Psoas muscle (tissue), 8 donors: ENCODE measurements at places on chromosomes 5 and 9.

GRCh38 chr5:126866851-126867636, 90.1 kb downstream of the LMNB1 start:
- no peak for DNase-seq

- DNase-seq: no peak
Observed at GRCh38 chr5:54704333-54704732, 186.8 kb downstream of the SNX18 start.

DNA sequence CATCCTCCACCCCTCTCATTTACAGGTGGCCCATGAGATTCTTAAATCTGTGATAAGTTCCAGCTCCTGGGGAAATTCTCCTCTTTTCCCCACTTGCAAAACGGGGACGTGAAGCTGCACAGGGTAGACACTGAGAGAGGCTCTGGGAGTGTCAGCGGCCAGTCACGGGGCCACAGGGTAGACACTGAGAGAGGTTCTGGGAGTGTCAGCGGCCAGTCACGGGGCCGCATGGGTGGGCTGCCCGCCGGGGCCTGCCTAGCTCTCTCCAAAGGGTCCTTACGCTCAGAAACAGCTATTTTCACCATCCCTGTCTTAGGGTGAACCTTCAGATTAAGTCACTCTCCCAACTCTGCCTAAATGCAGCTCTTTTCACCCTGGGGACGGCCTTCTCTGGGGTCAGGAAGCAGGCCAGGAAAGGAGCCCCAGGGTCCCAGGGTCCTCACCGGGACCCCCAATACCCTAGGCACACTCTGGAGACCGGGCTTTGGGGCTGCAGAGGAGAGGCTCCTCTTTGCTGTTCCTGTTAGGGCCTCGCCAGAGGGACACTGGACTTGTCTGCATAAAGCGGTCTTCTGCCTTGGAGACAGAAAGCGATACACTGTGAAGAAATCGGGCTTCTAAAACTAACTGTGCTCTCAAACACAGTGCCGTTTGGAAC, 1.5 kb downstream of the FAM78A start:
- DNase-seq: peak; percentile 61

DNA sequence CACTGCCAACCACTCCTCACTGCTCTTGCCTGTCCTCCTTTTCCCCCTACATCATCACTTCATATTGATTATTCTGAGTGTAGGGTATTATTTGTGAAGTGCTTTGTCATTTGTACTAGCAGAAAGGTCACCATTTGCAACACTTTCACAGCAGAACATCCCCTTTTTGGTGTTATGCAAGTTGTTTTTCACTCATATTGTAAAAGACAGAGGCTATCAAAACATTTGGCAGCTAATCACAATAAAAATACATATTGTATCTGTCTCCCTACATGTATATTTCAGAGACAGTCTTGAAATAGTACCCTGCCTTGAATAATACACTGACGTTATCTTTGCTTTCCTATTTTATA, 82.3 kb downstream of the ANXA1 start:
- DNase-seq: no peak

GRCh38 chr9:130824643-130825350, 10.3 kb upstream of the ABL1 start:
- DNase-seq: no peak

DNA sequence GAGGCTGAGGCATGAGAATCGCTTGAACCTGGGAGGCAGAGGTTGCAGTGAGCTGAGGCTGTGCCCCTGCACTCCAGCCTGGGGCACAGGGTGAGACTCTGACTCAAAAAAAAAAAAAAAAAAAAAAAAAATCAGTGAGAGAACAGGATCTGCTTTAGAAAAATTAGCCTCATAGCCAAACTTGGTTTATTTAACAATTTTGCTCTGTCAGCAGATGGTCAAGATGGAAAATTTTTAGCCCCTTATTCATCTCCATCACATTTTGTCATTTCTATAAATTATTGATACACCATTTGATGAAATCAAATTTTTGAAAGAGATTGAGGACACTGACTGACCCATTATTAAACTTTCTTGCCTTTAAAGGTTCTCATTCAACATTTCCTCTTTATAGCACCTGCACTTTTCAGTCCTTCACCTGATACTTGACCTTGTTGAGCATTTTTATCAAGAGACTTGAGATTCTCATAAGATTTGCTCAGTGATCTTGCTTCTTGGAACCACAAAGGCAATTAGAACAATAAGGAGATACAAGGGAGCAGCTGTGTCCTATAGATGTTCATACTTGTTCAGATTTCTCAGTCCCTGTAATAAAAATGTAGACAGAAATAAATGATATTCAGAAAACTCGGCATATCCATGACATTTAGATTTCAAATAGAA, 38.1 kb downstream of the LRRC70 start:
- DNase-seq: no peak

DNA sequence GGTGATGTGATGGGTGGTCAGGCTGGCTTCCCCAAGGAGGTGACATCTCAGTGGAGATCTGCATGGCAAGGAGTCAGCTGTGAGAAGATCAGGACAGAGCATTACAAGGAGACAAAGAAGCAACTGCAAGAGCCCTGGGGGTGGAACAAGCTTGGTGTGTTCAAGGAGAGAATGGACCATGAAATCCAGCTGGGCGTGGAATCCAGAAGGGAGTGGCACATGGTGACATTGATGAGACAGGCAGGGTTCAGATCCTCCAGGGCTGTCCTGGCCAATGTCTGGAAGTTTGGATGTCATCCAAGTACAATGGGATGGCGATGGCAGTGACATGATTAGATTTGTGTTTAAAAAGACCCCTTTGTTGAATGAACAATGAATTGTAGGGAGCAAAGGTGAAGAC, 175.6 kb downstream of the MACROH2A1 start:
- no peak for DNase-seq

GRCh38 chr5:155886311-155887031, 440.5 kb upstream of the SGCD start:
- DNase-seq: no peak

DNA sequence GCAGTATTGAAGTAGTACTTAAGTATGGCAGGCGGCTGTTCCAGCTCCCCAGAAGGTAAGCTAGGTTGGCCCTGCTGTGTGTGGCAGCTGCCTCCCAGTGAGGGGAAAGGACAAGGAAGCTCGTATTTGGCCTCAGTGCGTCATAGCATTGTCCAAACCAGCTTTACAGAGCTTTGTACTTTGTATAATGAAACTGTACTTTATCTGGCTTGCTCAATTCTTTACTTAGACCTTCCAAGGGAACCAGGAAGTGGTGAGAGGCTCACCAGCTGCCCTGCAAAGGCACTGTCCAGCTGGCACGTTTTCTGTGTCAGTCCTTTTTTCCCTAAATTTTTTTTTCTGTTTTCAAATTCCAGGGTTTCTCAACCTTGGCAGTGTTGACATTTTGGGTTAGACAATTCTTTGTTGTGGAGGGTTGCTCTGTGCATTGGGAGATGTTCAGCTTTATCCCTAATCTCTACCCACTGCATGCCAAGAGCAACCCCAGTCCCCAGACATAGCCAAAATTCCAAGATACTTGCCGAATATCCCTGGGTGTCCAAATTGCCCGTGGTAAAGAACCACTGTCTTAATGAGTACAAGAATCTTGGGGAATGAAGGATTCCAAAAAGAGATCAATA, 474.5 kb downstream of the LRRC70 start:
- peak; percentile 71 for DNase-seq

DNA sequence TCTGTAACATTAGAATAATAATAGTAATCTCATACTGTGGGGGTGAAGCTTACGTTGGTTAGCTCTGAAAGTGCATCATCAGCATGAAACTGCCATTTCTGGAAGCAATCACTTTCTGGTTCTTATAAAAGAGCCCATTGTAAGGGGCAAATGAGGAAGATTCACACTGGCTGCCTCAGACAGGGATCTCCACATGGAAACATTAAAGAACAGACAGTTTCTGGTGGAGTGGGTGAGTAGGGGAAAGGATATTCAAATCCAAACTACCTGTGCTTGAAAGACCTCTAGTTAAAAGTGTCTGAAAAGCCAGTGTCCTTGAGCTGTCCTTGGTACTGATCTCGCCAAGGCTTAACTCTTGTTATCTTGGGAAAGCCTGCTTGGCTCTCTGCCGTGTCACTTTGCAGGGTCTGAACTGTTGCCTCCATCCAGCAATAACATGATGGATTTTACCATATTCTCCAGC, 19.1 kb upstream of the SLC31A2 start:
- DNase-seq: no peak

GRCh38 chr5:19554524-19554923, 433.5 kb downstream of the CDH18 start:
- DNase-seq: no peak

DNA sequence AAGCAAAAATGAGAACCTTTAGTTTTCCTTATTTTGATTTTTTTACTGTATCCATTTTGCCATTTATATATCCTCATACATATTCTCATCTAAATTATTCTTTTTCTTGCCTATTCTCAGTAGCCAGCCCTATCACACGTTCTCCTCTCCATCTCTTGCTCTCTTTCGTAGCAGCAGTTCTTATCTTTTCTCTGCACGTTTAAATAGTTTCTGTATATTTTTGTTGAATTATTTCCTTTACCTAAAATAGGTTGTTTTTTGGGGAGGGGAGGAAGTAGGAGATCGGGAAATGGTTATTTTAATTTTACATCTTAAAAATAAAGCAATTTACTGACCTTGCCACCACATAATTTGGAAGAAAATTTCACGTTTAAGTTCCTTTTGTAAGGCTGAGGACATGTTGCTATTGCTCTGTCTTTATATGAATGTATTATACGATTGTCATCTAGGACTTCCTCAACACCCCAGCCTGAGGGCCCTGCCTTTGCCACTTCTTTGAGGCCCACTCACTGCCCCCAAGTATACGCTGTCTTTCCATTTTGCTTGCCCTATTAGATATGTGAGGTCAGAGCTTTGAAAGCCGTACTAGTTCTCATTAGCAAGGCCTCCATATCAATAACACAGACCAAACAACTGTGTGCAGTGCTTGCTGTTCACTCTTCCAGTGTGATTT, 140.3 kb downstream of the GNAQ start:
- no peak for DNase-seq

- no peak for DNase-seq
Observed at GRCh38 chr9:104780796-104781395, 17.0 kb downstream of the NIPSNAP3B start.

GRCh38 chr5:107917983-107918382, 247.2 kb upstream of the EFNA5 start:
- DNase-seq: no peak

- no peak for DNase-seq
Observed at GRCh38 chr5:74762599-74762998, 4.3 kb downstream of the GFM2 start.

DNA sequence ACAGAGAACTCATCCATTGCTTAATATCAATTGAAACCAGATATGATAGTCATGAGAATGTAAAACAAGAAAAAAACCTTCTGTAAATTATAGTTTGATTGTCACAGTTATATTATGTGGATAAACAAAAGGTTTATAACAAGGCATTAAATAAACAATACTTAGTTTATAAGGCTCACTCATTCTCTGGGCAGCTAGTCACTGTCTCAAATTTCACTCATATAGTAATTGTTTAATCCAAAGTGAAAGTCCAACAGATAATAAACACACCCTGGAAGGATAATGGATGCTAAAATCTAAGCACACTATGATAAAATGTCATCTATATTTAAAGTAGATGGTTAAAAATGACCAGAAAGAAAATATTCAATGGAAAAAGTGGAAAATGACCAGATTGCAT, 30.8 kb upstream of the SLC12A2 start:
- no peak for DNase-seq

GRCh38 chr9:93194221-93194625, 10.3 kb downstream of the WNK2 start:
- no peak for DNase-seq

DNA sequence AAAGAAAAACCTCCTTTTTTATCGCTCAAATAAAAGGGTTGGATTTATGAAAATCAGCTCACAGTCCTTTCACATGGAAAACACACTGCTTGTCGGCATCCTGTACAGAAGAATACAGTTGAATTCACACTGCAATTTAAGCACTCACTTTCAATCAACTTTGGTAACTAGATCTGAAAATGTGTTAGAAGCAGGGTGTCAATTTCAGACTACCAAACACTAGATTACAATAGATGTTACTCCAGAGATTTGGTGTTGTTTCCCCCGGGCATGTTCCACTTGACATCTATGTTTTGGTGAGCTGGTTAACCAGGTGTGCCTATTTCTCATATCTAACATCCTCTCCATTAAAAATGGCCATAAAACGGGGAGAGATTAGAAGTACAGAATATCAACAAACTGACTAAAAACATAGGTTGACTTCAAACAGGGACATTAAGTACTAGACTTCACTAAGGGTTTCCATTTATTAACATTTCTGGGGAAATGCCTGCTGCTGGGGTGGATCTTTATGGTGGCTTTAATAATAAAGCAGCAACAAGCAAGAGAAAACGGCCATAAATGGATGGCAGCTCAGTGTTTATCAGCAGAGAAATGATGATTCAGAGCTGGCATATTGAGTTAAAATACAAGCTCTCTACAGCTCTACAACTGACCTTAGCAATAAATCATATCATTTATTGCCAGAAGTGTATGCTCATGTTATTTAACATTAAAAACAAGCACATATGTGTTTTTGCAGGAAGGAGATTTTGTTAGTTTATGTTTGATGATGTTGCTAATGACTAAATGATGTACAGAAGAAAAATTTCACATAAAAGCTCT, 158.8 kb downstream of the SLF1 start:
- DNase-seq: no peak

DNA sequence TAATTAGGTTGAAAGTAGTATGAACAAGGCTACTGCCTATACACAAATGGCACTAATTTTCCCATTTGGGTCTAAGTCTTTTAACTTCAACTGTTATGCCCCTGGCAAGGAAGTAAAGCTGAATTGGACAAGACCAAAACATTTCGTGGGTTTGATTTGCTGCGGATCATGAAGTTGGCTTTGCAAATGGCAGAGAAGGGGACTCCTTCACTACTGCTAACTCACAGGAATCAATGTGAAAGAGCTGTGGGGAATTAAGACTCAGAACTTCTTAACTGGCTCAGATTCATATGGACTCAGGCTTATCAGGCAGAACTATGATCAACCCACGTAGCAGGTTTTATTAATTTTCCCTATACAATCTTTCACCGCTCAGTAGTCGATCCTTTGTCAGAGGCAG, 73.8 kb upstream of the IFNE start:
- no peak for DNase-seq

DNA sequence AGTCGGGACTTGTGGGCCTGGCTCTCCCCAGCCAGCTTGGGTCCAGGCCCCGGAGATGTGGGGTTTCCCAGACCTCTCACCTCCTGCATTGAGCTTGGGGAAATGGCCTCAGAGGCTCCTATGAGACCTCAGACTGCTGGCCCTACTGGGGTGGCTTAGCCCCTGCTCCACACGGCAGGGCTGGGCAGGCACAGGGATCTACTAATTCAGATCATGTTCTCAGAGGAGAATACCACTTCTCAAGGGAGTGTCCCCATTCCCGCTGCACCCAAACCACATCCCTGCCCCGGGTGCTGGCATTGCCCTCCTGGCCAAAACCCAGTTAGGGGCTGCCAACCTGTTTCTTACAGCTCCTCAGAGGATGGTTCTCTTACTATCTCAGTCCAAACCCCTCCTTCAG, 82.1 kb upstream of the LMX1B start:
- DNase-seq: no peak
